ENCODE measurements at places on chromosomes 12 and 14.

DNA sequence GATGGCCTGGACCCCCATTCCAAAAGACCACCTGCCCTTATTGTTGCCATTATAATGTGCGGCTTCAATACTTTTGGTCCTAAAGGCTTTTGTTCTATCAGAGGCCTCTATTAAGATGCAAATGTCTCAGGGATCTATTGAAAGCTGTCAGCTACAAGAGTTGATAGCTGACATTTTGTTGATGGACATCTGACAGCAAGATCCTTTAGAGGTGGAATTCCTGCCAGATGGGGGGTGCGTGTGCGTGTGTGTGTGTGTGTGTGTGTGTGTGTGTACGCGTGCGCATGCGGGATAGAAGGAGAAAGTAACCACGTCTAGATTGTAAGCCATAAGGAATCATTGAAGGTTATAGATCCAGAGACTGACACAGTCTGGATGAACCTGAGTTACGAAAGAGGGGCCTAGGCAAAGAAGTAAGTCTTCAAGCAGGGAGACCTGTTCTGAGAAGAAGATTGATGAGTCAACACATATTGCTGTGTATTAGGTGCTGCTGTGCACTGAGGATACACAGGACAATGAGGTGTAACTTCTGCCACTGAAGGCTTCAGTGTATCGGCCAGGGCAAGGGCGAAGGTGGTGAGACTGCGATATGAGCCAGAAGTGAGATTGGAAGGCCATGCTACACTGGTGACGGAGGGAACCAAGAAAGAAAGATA is 89.2 kb downstream of the PRMT8 start:
- DNase-seq, result no peak

GRCh38 chr12:102503056-102503681 is 22.8 kb upstream of the IGF1 start:
- DNase-seq, result no peak

GRCh38 chr14:36512585-36513003 is 7.4 kb downstream of the NKX2-1 start:
- no peak for DNase-seq

- no peak for DNase-seq
Observed at GRCh38 chr12:119375075-119375882, 40.8 kb downstream of the CCDC60 start.

GRCh38 chr12:1731019-1731687 is 40.3 kb downstream of the ADIPOR2 start:
- no peak for DNase-seq

All from activated T-cell treated with anti-CD3 and anti-CD28 coated beads for 24 hours (primary cell).